C1 segment of cervical spinal cord (tissue), 14 donors: ENCODE measurements at places on chromosomes 1 and 21.

- DNase-seq: no peak
Observed at GRCh38 chr1:186420923-186421322, 40.0 kb downstream of the PDC start.

DNA sequence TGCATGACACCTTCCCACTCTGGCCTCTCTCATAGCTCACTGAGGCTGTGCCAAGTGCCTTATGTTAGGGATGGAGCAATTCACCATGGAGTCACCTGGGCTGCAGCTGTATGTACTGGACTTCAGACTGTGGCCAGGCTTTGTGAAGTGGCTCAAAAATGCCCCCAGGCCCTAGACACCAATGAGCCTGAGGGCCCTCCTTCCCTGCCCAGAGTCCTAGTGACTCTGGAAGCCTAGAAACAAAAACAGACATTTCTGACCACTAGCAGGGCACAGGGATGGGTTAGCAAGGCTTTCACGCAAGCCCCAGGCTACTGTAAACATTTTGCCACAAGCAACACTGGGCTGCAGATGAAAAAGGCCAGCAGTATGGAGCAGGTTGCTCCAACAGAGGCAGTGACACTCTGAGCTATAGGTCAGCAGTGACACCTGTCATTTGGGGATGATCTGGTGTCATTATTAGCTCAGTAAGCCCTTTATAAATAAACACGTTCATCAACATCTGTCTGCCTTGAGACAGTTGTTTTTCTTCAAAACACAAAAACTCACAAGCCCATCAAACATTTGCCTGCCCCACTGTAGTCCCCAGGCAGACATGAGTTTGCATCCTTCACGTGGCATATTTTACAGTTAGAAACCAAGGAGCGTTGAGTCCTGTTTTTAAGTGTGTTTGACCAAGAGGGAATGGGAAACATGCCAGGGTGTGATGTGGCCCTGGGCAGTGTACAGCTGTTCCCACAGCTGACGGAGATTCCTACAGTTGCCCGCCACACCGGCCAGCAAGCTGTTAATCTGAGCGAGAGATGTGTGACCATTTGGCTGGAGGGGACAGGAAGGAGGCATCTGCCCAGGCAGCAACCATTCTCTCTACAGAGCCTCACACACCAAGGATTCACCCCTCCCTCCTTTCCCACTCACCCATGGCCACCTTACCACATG, 66.8 kb downstream of the KCNN3 start:
- no peak for DNase-seq

- no peak for DNase-seq
Observed at GRCh38 chr1:205204552-205204951, 7.0 kb downstream of the DSTYK start.

- DNase-seq: no peak
Observed at GRCh38 chr1:118958140-118958539, 30.0 kb downstream of the TBX15 start.

GRCh38 chr1:166063701-166064100, 103.1 kb downstream of the FAM78B start:
- no peak for DNase-seq

DNA sequence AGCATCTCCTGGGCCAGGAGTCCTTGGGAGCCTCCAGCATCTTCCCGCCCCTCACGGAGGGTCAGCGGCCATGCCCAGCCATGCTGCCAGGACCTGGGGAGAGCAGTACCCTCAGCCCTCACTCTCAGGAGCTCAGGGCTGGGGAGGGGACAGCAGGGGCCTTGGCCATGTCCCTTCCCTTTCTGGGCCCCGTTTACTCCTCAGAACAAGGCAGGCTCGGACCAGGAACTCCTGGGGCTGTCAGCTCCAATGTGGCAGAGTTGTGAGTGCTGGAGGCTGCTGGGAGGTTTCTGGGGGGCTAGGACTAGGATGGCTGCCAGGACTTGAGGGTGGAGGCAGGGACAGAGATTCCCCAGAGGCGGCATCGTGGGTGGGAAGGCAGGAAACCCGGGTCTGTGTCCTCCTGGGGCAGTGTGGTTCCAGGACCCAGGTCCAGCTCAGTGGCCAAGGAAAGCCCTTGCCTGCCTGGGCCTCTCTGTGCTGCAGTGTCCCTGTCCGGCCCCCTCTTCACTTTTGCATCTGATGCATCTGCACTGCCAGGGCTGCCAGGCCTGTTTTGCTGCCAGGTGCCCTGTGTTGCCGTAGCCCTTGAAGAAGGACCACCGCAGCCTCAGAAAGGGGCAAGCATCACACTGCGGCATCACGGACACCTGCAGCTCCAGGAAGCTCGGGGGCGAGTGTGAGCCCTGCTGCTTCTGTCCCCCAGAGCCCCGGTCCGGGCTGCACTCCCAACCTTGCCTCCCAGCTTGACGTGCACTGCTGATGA, 223.9 kb downstream of the CAMTA1 start:
- DNase-seq: no peak

DNA sequence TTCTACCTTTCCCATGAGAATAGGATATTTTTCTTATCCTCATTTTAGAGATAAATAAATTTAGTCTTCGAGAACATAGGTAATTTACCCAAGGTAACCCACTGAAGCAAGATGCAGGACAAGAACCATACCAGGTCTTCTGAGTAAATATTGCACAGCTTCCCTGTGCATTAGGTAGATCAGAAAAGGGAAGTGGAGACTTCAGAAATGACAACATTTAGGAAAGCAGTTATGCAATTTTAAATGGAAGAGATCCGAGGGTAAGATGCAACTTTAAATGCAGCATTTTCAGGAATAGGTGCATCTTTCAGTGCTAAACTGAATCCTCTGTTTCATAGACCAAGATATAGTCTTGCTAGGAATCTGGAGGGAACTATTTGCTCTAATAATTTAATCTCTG, 206.4 kb upstream of the SGIP1 start:
- no peak for DNase-seq
